ENCODE measurements at places on chromosomes 16 and 17.

GRCh38 chr17:68686108-68686988, 85.2 kb upstream of the FAM20A start:
- no peak for DNase-seq

DNA sequence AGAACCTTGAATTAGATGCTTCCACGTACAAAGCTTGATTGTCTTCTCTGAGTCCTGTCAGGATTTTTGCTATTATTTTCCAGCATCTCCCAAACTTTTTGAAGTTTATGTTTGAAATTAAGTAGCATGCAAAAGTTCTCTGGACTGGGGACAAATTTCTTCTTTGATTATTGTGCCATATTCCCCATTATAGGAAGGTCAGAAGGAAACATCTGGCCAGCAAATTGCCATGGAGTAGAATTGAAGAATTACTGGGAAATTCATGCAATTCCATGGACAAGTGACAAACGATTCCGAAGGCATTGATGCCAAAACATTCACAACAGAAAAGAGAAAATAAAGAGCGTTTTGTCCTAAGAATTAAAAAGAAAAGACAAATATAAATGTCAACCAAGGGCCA, 737.2 kb downstream of the CDH11 start:
- DNase-seq, result no peak

- DNase-seq, result no peak
These were observed 145.9 kb upstream of the CIBAR2 start for GRCh38 chr16:85258166-85258565.

DNA sequence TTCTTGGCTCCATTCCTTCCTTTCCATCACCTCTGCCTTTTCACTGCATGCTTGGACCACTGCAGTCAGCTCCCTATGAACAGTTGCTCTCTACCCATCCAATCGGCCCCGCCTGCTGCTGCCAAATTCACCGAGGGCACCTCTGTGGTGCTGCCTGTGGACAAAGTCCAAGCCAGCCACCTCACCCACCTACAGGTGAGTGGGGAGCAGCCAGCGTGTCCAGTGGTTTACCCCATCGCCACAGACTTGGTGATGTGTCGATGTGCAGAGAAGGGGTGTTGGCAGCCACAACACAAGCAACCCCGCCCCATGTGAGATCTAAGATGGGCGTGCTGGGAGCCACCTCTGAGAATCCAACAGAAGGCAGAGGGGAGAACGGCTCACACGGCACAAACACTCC, 43.7 kb upstream of the STH start:
- no peak for DNase-seq

- no peak for DNase-seq
These were observed 260.8 kb upstream of the TNRC6C start for GRCh38 chr17:77697480-77698400.

DNA sequence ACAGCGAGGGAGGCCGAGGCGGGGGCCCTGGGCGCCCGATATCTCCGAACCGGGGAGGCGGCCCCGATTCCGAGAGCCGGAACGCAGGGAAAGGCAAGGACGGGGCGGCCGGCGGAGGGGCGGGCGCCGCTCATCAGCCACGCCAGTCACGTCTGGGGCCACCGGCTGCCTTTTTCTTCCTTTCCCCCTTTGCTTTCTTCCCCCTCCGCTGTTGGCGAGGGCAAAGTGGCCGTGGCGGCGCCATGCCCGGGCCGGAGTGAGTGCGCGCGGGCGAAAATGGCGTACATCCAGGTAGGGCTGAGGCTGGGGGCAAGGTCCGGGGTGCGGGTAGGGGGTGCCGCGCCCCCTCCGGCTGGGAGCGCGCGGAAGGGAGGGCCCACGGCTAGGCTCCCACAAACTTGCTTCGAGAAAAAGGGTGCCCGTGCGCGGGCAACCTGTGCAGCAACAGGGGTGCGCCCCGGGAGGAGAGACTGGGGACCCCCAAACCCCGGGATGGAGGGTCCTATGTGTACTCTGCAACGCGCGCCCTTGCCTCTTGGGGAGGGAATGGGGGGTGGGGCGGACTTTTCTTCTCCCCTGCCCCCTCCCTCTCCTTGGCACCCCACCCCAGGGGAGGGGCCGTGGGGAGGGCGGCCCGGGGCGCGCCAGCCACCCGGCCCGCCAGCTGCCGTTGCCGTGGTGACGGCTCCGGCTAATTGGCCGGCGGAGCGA, 486 bp downstream of the SYT17 start:
- peak; percentile 43 for DNase-seq

- no peak for DNase-seq
These were observed 1.1 kb downstream of the CCL4 start for GRCh38 chr17:36104701-36105181.

GRCh38 chr17:45740553-45741330, 43.4 kb upstream of the CRHR1 start:
- DNase-seq, result peak; percentile 47

GRCh38 chr16:17729820-17730219, 259.1 kb upstream of the XYLT1 start:
- no peak for DNase-seq

GRCh38 chr17:80374039-80374731, 40.8 kb upstream of the ENDOV start:
- no peak for DNase-seq

Data from heart right ventricle (tissue), 16 donors.